ENCODE measurements at places on chromosomes 1 and 21.

GRCh38 chr1:168554603-168555483 lies 11.0 kb upstream of the XCL2 start:
- no peak for DNase-seq

- DNase-seq, result no peak
Observed at GRCh38 chr1:202567738-202568137, 142.5 kb downstream of the SYT2 start.

DNA sequence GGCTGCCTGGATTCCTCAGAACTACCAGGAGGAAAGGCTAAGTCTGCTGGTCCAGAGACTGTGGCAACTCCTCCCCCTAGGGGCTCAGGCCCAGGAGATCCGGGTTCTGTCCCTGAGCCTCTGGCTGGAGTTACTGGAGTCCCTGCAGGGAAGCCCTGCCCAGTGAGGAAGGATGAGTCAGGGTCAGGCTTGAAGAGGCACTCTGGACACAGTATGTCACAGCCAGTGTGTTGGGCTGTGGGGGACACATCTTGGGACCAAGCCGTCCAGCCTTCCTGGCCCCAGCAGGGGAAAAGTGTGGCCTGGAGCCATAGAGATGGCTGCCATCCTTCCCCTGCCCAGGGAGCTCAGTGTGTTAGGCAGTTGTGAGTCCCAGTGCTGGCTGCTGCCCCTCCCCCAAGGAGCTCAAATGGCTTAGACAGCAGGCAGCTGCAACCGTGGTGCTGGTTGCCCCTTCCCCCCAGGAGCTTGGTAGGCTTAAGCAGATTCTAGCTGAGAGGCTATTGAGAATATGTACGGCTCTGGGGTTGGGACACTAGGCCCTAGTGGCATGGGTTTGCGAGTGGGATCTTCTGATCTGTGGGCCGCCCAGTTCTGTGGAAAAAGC lies 28.2 kb upstream of the RABGAP1L start:
- no peak for DNase-seq

DNA sequence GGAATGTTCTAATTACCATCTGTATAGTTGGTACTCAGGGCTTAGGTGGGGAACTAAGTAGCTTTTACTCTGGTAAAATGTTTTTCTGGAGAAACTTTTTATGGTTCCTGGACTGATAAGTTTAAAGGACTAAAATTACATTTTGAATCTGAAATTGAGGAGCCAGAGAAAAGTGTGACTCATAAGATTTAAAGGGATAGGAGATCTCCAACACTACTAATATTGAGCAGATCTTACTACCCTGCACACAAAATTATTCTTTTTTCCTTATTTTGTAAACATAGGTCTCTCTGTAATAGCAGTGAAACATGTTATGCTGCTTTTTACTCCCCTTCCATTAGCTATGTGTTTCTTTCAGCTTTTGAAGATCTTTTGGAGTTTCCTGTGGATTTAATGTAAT lies 32.5 kb downstream of the MTF2 start:
- no peak for DNase-seq

DNA sequence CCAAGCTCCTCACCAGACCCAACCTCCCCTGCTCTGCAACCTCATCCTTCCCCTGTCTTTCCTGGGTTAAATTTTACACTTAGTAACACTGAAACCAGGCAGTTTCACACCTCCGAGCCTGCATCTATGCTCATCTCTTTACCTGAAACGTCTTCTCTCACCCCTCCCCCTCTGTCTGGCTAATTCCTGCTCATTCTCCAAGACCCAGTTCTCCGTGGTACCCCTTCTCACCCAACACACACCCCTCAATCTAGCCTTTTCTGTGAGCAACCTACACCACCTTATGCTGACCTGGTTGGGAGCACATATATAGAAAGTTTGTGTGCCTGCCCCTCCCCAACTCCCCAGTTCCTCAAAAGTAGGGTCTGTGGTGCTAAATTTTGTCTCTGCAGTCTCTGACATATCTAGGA lies 3.7 kb upstream of the KIAA1614 start:
- no peak for DNase-seq

- no peak for DNase-seq
Observed at GRCh38 chr1:154433161-154433764, 28.1 kb downstream of the IL6R start.

DNA sequence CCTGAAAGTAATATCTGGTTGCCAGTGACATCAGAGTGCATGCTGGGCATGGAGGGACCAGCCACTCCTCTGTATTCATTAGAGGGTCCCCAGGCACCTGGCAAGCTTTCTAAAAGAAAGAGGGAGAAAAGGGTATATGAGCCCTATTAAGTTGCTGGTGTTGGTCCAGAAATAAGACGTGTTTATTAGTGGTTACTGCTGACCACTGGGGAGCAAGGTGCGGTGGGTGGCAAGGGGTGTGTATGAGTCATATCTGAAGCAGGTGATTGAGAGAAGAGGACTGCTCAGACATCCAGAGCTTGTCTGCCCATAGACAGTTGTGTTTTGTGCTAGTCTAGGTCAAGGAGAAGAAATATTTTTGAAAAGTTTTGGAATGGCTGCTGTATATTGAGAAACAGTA lies 298.1 kb downstream of the TM2D1 start:
- no peak for DNase-seq

All from activated naive CD4-positive, alpha-beta T cell (primary cell).